ENCODE measurements at places on chromosomes 7 and 10. TPM values are rescaled to one million over a fixed set of nuclear protein-coding genes. Genes with fewer than 3 reads are reported as not detected.

MAT1A gene
- 0.10 TPM for polyA plus RNA-seq

DNA sequence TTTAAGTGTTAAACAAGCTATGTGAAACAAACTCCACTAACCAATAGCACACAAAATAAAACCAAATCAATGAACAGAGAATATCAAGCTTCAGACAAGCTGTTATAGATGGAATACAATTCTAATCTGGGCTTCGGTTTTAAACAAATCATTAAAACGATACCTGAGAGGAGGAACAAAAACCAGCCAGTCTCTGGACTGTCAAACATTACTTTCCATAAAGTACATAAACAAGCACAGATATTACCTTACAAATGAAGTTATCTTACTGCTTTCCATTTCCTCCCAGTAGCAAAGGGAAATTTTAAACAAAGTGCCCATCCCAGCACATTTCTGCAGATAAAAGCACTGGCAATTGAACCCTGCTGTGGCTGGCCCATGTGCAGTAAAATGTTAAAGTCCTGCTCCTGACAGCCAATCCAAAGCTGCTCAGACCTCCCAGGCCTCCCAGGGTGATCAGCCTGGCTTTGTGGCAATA, 128.0 kb downstream of the NRCAM start:
- DNase-seq, result no peak

DNA sequence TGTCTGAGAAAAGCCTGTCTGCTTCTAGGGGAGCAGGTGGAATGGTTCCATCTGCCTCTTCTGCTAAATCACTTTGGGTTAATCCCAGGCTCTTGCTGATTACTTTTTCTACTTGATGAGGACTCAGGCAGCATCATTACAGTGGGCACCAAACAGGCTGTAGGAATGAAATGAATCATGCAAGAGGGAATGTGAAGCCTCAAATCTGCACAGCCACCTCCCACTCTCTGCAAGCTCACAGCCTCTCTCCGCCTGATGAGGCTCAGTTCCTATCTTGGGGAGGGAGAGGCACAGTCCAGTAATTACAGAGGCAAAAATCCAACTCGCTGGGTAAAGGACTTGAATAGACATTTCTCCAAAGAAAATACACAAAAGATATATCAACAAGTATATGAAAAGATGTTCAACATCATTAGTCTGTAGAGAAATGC, 34.0 kb downstream of the HSPA12A start:
- DNase-seq, result peak; percentile 47

- DNase-seq, result peak; percentile 68
Observed at GRCh38 chr7:85074-85882, 107.1 kb upstream of the FAM20C start.

PFKFB3 gene
- 14.2 TPM for polyA plus RNA-seq

ZNF239 gene
- polyA plus RNA-seq, result 8.6 TPM

AZGP1 gene
- polyA plus RNA-seq, result 0.83 TPM

DNA sequence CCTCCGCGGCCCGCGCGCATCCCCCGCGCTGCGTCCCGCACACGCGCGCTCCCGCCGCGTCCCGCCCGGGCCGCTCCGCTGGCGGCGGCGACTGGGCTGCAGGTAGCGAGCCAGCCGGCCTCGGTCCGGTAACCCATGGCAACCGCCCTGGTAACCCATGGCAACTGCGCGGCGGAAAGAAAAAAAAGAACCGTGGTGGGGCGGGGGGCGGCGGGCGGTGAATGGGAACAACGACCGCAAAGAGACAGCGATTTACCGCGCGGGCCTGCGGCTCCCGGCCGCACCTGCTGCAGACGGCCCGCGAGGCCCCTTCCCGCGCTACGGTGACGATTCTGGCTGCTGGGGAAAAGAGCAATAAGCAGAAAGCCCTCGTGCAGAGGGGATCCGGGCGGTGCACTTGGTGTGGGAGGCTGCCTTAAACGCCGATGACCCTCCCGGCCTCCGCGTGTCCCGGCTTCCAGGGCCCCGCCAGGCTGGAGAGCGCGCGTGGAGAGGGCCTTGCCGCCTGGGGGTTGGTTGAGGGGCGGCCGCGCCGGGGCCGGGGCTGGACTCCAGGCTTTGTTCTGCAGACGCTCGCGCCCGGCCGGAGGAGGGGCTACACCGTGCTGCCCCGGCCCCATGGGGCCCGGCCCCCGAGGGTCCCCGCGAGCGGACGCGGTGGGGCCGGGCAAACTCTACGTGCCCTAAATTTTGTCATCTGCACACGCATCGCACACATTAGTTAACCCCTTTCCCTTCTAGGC, 84.7 kb downstream of the SNX10 start:
- peak; percentile 30 for DNase-seq

DNA sequence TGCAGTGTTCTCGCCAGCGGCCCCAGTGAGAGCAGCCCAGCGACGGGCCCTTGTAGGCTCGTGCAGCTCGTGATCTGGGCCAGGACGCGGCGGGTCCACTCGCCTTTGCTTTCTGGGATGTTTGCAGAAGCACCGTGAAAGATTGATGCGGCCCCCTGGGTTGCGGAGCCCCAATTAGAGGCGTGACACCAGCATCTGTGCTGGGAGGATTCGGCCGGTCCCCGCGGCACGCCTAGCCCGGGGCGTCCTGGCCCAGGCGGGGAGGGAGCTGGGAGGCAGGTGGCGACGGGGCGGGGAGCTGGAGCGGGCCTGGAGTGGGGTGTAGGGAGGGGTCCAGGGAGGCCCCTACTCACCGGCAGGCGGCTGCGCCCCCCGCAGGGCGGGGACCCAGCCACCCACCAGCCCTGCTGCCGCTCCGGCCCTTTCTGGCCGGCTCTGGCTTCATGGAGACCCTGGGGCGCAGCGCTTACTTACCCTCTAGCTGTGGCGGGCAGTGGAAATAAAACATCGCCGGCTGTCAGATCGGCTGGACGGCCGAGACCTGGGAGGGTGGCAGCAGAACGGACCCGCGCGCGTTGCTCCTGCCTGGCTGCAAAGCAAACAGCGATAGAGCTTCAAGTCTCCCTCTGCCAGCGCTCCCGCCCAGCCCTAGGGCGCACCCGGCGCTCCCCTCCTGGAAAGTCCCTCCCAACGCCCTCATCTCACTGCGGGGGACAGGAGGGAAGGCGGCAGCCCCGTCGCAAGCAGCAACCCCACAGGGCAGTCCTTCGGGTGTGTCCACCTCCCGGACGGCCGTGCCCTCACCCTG, 752 bp downstream of the DRGX start:
- no peak for DNase-seq

NAT16 gene
- 0.12 TPM for polyA plus RNA-seq

GRCh38 chr7:108072739-108073138, 57.4 kb downstream of the LAMB4 start:
- no peak for DNase-seq

- DNase-seq, result no peak
Observed at GRCh38 chr10:55495555-55495954, 694.5 kb upstream of the PCDH15 start.

GDI2 gene
- 267 TPM for polyA plus RNA-seq

DNA sequence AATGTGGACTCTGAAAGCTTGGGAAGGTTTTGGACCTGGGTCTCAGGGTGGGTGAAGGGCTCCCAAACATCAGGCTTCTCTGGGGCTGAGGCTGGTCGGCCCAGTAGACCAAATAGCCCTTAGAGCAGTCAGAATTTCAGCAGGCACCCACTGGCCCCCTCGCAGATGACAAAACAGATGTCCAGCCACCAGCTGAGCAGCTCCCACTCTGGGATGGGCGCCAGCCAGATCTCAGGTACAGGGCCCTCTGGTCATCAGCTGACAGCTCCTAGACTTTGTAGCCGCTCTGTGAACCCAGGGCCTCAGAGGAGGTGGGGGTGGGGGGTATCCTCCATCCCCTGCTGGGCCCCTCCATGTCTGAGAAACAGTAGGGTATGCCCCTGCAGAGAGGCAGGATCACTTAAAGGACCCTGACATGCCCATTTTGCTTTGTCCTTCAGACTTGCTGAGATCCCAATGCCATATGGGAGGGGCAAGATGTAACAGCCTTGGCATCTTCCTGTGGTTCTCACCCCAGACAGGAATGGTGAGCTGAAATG, 26.5 kb downstream of the HSPA12A start:
- no peak for DNase-seq

TRIL gene
- polyA plus RNA-seq, result 26.3 TPM

- no peak for DNase-seq
Observed at GRCh38 chr7:80410081-80410480, 101.8 kb downstream of the GNAT3 start.

VWDE gene
- 0.79 TPM for polyA plus RNA-seq

- no peak for DNase-seq
Observed at GRCh38 chr7:28556025-28556424, 143.7 kb downstream of the CREB5 start.

DNA sequence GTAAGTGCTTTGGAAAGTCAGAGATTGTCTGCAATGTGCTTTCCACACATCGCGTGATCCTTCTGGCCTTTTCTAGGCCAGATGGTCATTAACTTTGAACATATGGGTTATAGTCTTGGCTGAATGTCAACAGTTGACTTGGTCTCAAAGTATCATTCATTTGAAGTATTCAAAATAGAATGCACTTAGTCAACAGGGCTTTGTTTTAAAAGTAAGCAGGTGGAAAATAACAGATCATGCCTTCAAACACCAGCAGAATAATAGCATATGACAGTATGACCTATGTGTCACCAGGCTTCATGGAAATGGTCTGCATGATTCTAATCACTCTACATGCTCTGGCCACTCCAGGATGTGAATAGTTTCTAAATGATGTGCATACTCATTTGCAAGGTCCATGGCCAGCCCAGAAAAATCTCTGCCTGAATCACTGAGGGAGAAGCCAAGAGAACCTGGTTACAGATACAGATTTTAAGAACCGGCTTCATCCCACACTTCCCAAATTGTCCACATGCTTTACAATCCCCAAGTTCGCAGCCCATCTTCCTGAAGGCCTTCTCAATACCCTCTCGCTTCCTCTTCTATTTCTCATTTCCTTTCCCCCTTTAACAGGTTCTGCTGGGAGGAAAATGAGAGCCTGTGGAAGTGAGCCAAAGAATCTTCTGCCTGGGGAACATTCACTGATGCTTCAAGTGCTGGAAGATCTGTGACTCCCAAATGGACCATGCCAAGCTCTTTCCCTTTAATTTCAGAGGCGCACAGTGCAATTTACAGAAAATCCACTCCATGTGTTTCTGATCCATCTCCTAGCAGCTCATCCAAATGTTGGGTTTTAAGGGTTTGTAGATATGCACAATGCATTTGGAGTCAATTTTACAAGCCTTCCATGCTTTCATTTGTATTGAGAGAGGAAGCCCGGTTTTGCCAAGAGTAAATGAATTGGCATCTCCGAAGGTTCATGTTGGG, 122.8 kb upstream of the GDF10 start:
- peak; percentile 57 for DNase-seq

DNA sequence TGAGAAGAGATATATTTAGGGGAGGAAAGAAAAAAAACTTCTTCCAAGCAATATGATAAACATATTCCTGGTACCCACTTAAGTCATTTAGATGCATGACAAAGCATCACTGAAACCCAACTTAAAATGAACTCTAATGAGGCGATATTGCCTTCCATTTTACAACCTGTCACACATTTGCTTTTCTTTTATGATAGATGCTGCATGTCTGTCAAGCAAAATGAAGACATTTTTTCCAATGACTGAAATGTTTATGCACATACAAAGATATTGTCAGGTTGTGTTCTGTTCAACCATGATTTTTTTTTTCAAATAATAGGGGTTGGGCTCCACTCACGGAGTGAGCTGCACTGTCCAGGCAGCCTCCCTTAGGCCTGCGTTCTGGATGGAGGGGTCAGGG, 894.4 kb downstream of the SORCS3 start:
- DNase-seq, result no peak

NKX2-3 gene
- polyA plus RNA-seq, result 0.11 TPM

TAS2R5 gene
- 2.4 TPM for polyA plus RNA-seq

DNA sequence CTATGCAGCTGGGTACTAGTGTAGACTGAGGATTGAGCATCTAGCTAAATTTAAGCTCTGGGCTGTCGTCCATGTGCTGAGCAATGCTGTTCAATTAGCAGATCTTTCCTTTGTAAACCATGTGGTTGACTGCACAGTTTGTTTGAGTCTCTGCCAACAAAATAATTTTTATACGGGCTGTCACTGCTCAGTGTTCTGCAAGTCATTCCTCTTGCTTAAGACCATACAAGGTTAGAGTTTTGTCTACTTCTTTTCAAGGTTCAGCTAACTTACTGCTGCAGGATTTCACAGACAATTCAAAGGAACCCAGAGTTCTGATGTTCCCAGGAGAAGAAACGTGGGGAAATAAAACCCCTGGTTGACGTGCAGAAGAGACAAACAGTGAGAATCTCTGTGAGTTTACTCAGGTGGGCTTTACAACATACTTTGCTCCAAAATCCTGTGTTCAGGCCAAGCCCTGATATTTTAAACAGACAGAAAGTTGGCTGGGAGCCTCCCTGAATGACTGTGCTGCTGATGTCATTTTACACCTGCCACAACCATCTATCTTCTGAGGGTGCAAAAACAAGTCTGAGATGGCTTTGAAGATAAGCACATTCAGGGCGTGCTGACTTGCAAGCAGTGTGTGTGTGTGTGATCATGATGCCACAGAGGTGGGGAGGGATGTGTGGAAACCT, 177.1 kb upstream of the SVIL start:
- peak; percentile 86 for DNase-seq

DNA sequence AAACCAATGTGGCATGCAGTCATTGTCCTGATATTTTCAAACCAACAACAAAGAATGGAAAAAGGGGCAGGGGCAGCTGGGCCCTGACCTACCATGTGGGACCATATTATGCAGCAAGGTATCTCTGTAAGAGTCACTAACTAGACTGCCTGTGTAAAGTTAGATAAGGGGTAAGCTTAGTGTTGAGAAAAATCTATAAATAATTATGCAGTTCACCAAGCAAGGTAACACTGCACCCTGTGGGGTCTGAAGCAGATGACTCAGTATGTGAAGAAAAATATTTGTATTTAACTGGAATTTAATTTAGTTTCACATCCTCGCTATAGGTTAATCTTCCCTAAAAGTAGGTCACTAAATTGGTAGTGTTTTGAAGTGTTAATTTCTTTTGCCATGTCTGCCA, 99.3 kb downstream of the PPP1R3A start:
- DNase-seq, result no peak

DNA sequence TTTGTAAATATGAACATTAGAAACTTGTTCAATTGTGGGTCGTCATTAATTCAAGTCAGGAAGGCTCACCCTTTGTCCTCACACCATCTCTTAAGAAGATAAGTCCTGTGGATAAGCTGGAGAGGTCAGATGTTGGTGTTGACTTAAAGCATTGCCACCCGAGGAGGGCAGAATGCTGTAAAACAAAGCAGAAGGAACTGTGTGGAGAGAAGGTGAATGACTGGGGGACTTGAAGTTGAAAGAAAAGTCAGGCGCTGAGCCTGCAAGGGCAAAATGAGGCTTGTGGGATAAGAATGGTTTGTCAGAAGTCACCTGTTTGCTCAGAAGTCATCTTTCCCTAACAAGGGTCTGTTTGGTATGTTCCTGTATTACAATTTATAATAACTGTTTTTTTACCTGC, 9.1 kb downstream of the RPA3 start:
- no peak for DNase-seq

DNA sequence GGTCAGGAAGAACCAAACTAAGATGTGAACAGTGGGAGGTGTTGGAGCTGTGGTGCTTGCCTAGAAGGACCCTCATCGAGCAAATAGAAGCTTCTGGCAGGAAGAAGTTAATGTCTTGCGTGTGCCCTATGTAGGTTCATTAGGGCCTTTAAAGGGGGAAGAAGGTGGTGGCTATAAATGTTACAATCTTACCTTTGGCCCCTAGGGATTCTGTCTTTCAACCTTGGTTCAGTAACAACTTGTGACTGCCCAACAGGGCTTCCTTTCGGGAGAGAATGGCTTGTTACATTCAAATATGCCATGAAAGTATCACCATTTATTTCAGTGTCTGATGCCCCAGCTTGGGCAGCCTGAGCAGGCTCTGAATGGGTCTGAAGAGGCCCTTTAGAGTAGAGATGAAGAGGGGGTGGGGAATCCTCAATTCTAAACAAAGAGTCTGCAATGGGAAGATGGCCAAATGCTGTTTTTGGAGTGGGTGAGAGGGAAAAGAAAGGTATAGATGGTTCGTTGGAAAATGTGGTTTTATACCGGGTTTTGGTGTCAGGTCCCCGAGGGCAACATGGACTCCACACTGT, 108.0 kb downstream of the TCF7L2 start:
- DNase-seq, result peak; percentile 39
